Gastrocnemius medialis (tissue), 4 donors: ENCODE measurements at places on chromosomes 3 and 15.

GRCh38 chr3:147987549-147987948 is 578.4 kb downstream of the ZIC1 start:
- no peak for DNase-seq

- DNase-seq, result no peak
Observed at GRCh38 chr3:94162700-94163099, 99.8 kb downstream of the NSUN3 start.

DNA sequence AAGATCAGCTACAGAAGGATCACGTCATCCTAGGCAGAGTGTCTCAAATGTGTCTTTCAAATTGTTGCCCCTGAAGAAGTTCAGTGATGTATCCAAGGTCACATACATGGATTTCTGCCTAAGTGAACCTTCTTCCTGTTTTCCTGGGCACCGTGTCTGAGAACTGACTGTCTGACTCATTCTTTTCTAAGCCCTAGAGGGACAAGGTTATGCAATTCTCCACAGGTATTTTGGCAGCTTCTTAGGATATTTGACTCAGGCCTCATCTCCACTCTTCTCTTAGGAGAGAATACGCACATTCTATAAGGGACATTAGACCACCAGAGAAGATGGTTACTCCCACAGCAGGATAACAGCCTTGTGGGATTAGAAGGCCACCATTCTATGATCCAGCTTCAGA is 391.9 kb upstream of the THBS1 start:
- no peak for DNase-seq

- DNase-seq, result no peak
Observed at GRCh38 chr3:78804251-78805037, 963.4 kb downstream of the ROBO1 start.

DNA sequence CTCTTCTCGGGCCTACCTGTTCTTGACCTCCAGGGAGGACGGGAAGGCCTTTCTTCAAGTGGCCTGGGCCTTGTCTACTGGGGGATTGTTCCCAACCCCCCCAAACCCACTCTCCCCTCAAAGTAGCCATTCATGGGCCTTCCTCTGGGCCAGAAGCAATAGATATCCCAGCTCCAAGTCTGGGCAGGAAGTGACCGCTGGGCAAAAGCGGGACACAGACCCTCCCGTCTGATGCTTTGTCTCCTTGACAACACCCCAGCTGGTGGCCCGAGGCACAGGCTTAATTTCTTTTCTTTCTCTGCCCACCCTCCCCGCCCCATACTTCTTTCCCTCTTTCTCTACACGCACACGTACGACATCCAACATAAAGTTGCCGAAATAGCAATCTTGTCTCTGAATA is 41.4 kb upstream of the FEZF2 start:
- DNase-seq, result no peak

DNA sequence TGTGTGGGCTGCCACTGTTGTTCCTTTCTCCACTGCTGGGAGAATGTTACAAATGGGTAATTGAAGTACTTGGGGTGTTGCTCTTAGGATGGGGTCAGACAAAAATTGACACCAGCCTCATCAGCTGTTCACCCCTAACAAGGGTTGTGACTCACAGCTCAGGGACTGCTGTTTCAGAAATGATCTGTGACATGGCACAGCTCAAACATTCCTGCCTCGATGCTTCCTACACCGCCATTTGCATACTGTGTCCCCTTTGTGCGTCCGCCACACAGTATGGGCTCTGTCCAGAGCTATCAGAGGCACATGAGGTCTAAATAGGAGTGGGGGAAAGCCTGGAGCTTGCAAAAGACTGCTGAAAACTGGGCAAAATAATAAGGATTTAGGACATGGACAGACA is 43.9 kb downstream of the CCNL1 start:
- no peak for DNase-seq
